ENCODE measurements at places on chromosomes 1 and 21.

DNA sequence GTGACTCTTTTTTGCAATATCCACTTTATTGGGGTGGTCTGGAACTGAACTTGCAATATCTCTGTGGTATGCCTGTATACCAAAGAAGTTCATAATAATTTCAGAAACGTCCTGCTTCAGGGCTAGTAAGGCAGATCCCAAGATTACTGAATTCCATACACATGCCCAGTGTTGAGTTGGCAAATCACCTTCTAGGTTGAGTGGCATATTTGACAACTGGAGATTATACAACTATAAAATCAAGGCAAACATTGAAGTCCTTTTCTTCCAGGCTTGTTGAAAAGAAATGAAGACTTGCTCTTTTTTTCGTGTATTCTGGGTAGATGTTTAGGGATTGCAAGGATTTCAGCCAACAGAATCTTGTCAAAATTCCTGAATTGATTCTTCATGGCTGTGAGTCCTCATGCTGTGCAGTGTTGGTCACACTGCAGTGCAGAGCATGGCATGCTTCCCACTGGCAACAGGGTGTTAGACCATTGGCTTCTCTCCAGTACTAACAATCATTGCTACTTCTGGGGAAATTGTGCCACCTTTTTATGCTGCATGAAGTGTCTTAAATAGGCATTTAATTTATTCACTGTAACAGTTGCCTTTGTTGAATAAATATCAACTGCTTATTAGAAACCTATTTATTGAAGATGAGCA, 367.1 kb upstream of the ADGRL4 start:
- DNase-seq, result no peak

DNA sequence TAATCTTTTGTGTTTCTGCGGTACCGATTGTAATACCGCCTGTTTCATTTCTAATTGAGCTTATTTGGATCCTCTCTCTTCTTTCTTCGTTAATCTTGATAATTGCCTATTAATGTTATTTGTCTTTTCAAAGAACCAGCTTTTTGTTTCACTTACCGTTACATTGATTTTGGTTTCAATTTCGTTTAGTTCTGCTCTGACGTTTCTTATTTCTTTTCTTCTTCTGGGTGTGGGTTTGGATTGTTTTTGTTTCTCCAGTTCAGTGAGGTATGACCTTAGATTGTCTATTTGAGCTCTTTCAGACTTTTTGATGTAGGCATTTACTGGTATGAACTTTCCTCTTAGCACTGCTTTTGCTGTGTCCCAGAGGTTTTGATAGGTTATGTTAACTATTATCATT, 9.4 kb downstream of the OR2M2 start:
- DNase-seq, result no peak

- DNase-seq, result no peak
Measured at GRCh38 chr1:84192681-84193080, 48.6 kb downstream of the PRKACB start.

DNA sequence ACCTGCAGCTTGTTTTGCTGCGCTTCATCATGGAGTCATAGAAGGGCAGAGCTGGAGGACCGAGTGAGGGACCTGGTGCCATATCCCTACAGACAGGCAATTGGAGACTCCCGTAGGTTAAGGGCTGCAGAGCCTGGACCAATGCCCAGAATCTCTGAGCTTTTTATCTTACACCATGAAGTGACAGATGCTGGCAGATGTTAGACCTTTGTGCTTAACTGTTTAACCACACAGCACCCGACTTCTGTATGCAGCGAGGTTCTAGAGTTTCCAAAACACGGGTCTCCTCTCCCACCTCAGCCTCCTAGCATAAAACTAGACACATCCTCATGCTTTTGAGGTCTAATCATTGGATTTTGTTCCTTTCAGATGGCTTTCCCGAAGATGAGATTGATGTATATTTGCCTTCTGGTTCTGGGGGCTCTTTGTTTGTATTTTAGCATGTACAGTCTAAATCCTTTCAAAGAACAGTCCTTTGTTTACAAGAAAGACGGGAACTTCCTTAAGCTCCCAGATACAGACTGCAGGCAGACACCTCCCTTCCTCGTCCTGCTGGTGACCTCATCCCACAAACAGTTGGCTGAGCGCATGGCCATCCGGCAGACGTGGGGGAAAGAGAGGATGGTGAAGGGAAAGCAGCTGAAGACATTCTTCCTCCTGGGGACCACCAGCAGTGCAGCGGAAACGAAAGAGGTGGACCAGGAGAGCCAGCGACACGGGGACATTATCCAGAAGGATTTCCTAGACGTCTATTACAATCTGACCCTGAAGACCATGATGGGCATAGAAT, 47.6 kb downstream of the B3GALT5 start:
- no peak for DNase-seq

DNA sequence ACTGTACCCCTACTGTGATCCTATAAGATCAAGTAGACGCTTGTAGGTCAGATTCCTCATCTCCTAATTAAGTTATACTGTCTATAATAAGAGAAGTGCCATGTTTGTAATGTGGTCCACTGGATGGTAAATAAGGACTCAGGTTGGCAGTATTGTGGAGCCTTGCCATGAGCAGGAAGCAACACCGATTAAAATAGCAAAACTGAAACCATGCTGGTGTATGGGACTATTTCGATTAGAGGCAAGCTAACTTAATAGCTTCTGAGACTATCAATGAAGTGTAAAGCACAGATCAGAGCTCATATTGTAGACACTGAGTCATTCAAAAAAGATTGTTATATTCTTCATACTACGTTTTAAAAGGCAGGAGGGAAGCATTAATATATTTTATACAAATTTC, 348.8 kb downstream of the HHAT start:
- DNase-seq, result no peak

DNA sequence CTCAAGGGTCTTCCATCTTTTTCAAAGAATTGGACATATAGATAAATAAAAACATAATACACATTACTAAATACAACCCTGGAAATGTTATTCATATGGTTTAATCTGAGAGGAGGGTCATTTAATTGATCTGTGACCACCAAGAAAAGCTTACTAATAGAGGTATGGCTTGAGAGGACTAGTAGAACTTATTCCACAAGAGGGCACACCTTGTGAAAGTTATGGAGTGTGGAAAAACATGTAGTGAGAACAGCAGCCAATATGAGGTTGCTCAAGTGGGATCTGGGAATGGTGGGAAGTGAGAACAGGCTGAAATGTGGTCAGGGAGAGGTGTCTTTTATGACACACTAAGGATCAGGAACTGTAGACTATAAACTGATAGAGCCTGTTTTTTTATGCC, 973.5 kb upstream of the B3GALT2 start:
- no peak for DNase-seq

- no peak for DNase-seq
Measured at GRCh38 chr1:19420606-19421005, 64.7 kb downstream of the CAPZB start.

DNA sequence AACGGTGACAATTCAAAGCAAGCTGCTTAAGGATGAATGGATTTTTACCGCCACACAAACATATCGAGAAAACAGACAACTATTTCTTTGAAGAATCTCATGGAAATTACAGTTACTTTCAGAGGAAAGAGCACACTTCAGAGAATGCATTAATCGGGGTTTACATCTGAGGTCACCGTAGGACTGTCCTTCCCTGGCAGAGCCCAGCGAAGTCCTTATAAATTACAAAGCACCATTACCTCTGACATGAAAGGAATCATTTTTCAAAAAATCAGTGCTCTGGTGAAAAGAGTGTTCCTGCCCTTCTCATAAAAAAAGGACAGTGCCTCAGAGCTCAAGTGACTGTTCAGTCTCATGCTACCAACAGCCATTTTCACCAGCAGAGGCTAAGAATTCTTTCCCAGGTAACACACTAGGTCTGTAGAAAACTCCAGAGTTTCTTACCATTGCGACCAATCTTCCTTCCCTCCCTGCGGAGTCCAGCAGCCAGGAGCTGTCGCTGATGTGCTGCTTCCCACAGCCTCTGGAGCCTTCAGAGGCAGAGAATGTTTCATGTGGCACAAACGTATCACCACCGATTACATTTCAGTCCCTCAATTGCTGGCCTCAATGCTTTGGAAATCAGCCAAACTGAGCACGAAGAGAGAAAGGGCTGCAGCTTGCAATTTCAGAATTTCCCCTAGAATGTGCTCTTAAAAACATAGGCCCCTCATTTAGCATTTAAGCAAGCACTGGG, 75.4 kb downstream of the PLD5 start:
- DNase-seq, result peak; percentile 6

GRCh38 chr1:40315239-40315794, 1.8 kb downstream of the COL9A2 start:
- DNase-seq, result peak; percentile 33

- no peak for DNase-seq
Measured at GRCh38 chr21:28283641-28284490, 708.8 kb downstream of the LTN1 start.

DNA sequence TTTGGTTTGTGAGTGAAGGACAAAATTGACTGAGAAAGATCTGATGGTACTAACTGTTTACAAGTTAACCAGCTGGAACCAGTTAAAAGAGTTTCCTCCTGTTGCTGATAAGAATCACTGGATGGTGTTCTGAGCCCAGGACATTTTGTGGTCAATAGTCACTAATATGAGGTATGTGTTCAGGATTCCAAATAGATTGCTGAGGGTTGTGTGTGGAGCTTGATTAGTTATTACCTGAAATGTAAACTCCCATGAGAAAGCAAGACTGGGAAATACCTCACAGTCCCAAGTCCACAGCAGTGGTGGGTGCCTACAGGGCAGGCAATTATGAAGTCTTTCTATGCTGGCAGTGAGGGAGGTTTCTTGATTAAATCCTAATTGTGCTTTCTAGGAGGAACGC, 164.6 kb downstream of the DNM3 start:
- DNase-seq, result no peak

DNA sequence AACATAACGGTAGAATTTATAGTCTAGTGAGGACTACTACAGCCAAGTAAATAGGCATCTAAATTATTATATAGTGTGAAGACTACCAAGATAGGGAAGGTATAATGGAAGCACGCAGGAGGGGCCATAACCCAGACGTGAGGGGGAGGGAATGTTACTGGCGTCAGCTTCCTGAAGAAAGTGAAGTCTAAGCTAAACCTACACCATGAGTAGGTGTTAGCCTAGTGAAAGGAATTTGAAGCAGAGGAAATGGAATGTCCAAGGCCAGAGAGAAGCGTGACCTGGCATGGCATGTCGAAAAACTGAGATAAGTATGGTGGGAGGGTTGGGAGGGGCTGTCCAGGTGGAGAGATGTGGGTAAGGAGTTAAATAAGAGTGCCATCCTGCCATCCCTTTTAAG, 140.5 kb downstream of the SLC44A5 start:
- no peak for DNase-seq

GRCh38 chr1:65924471-65924870, 131.8 kb downstream of the PDE4B start:
- no peak for DNase-seq

GRCh38 chr1:19080721-19081120, 124.2 kb upstream of the IFFO2 start:
- no peak for DNase-seq

DNA sequence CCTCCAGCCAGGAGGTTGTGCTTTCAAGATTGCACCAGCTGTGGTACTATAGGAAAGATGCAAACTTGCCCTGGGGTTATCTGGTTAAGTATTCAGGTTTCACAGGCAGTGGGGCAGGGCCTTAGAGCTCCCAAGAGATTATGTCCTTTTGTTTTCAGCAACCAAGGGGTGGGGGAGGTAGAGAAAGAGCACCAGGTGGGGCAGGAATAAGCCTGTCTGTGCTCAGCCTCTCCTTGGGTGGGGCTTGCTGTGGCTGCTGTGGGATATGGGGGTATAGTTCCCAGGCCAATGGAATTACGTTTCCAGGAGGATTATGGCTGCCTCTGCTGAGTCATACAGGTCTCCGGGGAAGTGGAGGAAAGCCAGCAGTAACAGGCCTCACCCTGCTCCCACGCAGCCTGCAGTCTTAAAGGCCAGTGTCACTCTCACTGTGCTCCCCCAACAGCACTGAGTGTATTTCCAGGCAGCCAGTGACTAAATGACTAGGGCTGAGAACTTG, 508.6 kb downstream of the RWDD3 start:
- no peak for DNase-seq

DNA sequence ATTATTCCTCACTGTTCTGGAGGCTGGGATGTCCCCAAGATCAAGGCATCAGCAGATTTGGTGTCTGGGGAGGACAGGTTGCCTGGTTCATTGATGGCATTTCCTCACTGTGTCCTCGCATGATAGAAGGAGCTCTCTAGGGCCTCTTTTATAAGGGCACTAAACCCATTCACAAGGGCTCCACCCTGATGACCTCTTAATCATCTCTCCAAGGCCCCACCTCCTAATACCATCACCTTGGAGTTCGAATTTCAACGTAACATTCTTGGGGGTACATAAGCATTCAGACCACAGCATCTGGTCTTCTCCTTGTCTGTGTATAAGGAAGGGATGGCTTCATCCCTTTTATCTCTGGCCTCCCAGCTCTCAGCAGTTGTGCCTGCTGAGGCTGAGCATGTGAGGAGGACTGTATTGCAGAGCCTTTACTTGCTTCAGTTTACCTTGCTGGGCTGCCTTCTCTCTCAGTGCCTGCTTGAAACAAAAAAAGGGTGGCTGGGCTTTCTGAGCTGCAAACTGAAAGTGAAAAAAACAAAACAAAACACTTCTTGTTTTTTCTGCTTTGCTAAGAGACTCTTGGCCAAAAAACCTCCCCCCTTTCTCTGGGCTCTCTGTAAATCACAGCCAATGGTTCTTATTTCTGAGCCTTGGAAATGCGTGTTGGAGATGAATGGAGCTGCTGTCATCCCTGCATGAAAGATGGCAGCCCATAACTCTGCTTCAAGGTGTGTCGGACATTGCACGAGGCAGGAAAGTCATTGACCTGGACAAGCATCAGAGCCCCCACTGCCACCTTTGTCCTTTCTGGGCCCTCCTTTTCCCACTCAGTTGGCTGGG, 75.8 kb downstream of the RHOU start:
- no peak for DNase-seq

DNA sequence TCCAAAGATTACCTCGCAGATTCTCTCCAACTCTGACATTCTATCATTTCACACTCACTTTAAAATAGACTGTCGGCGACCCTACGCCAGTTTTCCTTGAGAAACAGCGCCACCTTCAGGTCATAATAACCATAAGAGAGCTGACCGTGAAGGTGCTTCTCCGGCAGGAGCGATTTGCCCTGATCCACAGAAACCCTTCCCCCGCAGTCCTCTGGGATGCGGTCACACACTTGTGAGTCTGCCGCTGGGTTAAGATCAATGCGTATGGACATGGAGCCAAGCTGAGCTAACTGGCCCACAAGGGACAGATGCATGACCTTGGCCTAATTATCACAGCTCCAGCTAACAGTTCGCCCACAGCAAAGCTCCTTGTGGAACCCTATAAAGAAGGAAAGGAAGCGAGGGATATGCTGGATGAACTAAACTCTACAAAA, 32.8 kb upstream of the IFNAR2 start:
- DNase-seq, result peak; percentile 54

DNA sequence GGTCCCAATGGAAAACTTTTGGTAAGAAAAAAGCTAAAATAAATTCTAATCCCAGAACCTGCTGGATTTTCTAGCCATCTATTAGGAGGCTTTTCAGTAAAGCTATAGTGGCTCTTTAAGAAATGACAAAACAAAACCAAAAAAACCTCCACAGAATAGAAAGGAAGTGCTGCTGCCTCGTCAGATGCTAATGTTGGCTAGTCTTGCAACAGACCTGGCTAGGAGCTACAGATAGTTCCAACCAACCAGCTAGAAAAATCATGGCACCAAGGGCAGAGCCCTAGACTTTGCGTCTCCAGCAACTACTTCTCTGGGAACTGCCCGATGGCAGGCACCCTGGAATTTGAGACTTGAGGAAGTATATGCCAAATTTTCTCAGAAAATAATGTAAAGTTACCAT, 7.6 kb downstream of the CD101 start:
- no peak for DNase-seq

Measured in C1 segment of cervical spinal cord (tissue), 14 donors.